ENCODE measurements at places on chromosomes 3 and 15.

GRCh38 chr3:60190073-60190472 is 1061.2 kb downstream of the FHIT start:
- DNase-seq, result no peak

DNA sequence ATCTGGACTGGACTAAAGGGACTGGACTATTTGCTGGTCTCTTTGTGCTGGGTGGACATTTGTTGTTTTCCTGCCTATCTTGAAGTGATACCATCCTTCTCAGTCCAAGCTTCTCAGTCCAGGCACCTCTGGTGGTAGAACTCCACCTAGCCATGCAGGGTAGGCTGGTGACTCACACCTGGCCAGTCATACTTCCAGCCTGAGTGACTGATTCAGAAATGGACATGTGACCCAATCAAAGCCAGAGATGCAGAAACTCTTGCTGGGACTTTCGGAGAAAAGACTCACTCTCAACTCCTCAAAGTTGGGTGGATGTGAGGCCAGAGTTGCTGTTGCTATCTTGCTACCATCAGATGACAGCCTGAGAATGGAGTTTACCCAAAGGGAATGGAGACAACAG is 5.6 kb upstream of the ASB14 start:
- no peak for DNase-seq

DNA sequence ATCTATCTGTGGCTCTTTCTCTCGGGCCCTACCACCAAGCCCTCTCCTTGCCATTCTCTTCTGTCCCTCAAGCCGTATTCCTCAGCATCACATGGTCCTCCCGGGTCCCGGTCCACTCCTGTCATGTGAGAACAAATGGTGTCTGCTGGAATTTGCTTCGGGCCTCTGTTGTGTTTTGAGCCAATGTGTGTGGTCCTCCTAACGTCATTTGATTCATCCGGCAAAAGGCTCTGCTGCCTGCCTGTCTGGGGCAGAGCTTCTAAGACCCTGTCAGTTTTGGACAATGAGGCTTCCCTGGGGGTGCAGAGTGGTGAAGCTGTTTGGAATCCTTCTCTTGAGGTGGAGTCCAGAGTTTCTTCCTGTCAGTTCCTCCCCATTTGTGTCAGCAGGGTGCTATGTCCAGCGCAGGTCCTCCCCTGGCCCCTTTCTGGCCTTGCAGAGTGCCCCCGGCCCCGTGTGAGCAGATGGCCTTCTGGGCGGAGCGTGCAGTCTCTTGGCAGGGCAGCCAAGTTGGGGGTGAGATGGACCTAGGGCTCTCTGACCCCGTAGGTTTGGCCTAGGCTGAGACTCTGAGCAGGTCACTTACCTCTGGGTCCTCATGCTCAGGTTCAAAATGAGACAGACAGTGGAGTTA is 93.6 kb downstream of the APBA2 start:
- no peak for DNase-seq

GRCh38 chr15:58431221-58432149 is at the start of gene LIPC:
Gene LIPC (plus strand): TSS chr15:58431991. CDS start chr15:58432033, 42 bp downstream.
- DNase-seq, result no peak

GRCh38 chr15:92228830-92229229 is 164.9 kb upstream of the ST8SIA2 start:
- no peak for DNase-seq

DNA sequence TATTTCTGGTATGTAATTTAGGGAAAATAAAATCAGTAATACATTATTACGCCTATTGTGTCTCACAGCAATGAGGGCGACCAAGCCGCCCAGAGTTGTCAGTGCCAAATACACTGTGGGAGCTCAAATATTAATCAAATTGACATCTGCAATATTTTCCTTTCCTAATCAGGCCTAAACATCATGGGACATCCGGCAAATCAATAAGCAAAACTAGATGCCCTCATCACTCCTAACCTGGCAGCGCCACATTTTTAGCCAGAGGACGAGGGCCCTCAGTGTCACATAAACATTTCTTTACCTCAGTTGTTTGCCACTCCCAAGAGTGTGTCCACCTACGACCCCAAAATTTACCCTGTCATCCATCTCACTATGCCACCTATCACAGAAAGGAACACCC is 64.1 kb downstream of the WDR72 start:
- DNase-seq, result no peak

- DNase-seq, result no peak
These were observed 149.2 kb upstream of the MITF start for GRCh38 chr3:69590111-69590510.

Measured in activated CD8-positive, alpha-beta memory T cell treated with anti-CD3 and anti-CD28 coated beads for 4 hours (primary cell).